GF-D8 (cell line): ENCODE measurements at places on chromosomes 1 and 21.
A peak's percentile ranks its signal among the peaks of the same experiment; 100 is the strongest.

DNA sequence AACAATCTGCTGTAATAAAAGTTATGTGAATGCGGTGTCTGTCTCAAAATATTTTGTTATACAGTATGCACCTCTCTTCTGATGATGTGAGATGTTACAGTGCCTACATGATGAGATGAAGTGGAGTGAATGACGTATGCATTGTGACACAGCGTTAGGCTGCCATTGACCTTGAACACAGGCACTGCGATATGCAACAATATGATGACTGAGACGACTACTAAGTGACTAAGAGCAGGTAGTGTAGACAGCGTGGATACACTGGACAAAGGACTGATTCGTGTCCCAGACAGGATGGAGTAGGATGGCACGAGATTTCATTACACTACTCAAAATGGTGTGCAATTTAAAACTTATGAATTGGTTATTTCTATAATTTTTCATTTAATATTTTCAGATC is 8.4 kb downstream of the SGIP1 start:
- DNase-seq = no peak

DNA sequence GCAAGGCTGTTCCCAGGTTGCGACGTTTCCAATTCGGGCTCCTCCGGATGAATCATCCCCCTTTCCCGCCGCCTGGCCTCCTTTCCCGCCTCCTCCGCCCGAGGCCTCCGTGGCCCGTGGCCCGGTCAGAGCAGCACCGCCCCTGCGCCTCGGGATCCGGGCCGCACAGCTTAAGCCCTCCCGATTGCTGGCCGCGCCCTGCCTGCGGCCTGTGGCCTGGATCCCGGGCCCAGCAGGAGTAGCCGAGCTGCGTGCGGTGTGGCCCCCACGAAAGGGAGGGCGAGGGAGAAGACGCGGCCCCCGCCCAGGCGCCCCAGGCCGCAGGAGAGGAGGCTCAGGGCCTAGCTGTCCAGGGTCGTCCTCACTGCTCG is 1.0 kb downstream of the TMEM200B start:
- DNase-seq = no peak

- DNase-seq = no peak
These were observed 79.4 kb downstream of the CAPZB start for GRCh38 chr1:19405761-19406487.

- no peak for DNase-seq
These were observed 76.4 kb downstream of the TTC3 start for GRCh38 chr21:37149411-37149810.

- DNase-seq = no peak
These were observed 1.9 kb downstream of the SAMD13 start for GRCh38 chr1:84303314-84303830.

DNA sequence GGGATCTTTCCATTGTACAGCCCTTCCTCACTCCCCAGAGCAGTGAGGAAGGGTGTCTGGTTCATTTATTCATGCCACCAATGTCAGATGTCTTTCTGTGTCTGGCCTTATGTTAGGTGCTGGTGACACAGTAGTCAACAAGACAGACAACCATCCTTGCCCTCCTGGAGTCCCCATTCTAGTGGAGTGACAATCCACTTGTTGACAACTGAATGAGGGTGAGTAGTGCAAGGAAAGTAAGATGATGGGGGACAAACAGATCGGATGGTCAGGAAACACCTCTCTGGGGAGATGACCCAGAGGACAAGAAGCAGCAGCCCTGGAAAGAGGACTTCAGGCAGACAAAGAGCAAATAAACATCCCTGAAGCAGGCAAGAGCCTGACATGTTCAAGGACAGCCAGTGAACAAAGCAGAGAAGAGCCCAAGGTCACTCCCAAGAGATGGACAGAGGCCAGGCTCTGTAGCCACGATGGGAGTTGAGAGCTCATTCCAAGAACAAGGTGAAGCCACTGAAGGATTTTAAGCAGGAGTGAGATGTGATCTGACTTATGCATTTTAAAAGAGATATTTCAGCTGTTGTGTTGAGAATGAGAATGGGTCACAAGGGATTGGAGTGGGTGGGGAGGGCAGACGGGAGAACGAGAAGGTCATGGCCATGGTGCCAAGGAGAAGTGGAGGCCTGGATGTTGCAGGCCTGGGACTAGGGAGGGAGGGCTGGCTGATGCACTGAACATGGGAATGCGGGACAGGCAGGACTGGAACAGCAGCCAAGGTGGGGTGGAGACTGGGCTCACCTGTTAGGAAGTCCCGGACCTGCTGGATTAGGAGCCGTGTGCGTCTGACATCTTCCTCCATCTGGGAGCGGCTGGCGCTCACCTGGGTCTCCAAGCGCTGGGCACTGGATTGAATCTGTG is 30.2 kb downstream of the LAMB3 start:
- no peak for DNase-seq

GRCh38 chr1:159763686-159764085 is 17.1 kb upstream of the DUSP23 start:
- DNase-seq = no peak

- DNase-seq = no peak
These were observed 65.2 kb downstream of the GBP6 start for GRCh38 chr1:89429062-89429461.

DNA sequence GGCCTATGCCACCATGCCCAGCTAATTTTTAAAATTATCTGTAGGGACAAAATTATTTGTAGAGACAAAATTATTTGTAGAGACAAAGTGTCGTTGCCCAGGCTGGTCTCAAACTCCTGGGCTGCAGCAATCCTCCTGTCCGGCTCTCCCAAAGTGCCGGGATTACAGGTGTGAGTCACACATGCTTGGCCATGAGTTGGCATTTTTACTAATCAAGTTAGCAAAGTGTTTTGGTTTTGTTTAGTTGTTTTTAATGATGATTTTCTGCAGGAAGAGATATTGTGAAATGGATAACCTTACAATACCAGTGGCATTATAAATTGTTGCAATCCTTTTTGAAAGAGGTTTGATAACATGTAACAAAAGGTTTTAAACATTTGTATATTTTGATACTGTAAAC is 65.3 kb upstream of the MAGI3 start:
- DNase-seq = no peak

- no peak for DNase-seq
These were observed 14.4 kb upstream of the FNBP1L start for GRCh38 chr1:93433407-93433961.

- DNase-seq = no peak
These were observed 511.2 kb downstream of the USP25 start for GRCh38 chr21:16241016-16241415.

- DNase-seq = no peak
These were observed 17.9 kb downstream of the LHX8 start for GRCh38 chr1:75152092-75152491.

DNA sequence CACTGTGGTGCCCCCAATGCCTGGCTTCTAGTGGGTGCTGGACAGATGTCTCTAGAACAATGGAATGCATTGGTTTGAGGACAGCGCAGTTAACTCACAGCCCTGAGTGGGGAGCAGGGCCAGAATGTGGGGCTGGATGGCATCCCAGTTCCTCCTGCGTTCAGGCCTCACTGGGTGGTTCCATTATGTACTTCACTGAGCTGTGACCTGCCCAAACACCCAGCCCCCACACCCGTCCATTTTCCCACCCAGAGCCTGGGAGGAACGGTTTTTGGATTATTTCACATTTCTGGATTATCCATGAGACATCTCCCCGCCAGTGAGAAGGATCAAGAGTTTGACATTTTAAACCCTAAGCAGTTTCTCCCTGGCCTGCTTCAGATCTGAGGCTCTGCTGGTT is 55.3 kb upstream of the WASF2 start:
- no peak for DNase-seq

- DNase-seq = no peak
These were observed 42.1 kb upstream of the ZNF496 start for GRCh38 chr1:247373721-247374141.

- no peak for DNase-seq
These were observed 127.7 kb downstream of the S1PR1 start for GRCh38 chr1:101364370-101365120.

DNA sequence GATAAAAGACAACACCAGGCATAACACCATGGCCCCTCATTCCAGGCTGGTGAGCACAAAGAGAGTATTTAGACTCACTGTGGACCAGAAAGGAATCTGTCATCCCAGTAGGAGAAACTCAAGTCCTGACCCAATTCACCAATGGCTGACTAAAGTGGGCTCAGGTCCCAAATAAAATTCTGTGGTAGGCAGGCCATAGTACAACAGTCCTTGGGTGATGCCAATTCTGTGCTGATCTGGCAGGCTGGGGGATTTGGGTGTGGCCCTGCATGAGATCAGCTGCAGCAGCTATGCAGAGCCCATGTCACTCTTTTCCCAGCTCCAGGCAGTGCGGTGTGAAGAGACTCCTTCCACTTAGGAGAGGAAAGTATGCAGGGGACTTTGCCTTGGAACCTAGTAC is 245.1 kb downstream of the LBR start:
- DNase-seq = no peak

DNA sequence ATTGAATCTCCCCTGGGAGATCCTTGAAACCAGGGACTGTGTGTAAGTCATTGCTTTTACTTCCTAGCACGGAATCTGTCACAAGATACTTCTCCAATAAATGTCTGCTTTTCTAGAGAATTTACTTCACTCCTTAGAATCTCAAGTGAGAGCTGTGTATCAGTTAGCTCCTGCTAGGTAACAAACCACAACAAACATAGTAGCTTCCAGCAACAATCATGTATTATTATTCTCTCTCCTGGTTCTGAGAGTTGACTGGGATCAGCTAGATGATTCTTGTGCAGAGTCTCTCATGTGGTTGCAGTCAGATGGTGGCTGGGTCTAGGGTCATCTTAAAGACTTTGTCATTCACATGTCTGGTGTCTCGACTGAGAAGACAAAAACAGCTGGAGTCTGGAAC is 166.9 kb upstream of the UBE2U start:
- no peak for DNase-seq

GRCh38 chr1:148318123-148318903 is 164.8 kb downstream of the PPIAL4G start:
- peak; percentile 68 for DNase-seq

DNA sequence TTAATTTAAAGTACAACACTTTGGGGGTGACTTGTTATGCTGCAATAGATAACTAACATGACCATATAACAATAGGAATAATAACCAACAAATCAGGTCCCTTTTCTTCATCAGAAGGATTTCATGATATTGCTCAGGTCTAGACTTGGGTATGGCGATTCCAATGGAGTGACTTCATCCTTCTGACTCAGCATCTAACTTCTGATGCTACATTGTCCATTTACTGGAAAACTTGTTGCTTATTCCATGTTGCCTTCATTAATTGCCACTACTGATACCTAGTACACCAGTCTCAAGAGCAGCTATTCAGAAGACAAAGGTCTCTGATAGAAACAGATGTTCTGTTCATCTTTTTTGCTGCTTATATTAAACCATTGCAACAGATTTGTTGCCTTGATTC is 324.3 kb downstream of the TGFB2 start:
- DNase-seq = no peak

DNA sequence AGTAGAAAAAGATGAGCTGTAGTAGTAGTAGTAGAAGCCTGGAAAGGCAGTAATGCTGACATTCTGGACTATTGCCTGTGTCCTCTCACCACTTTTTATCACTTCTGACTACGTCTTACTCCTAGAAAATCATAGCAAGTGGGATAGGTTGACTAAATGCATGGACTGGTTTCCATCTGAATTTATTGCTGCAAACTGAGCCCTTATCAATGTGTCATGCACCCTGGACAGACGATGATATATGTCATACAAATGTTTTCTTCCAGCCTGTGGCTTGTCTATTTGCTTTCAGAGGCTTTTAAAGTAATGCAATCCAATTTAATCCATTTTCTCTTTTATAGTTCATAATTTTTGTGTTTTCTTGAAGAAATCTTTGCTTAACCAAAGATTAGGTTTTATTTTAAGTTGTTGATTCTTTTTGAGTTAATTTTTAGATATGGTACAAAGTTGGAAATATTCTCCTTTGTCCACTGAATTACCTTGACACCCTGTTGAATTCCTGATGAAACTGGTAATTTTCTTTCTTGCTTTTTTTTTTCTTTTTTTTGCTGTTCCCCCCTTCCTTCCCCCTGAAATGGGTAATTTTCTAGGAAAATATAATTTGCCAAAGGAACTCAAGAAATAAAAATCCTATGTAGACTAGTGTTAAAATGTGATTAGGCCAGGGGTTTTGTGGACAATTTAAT is 47.1 kb downstream of the PHACTR4 start:
- no peak for DNase-seq

GRCh38 chr1:226662642-226663326 is 76.3 kb downstream of the ITPKB start:
- DNase-seq = peak; percentile 38

GRCh38 chr1:113928941-113929749 is at the start of gene HIPK1:
TSS of gene HIPK1 (plus strand) at chr1:113929324.
- peak; percentile 73 for DNase-seq

DNA sequence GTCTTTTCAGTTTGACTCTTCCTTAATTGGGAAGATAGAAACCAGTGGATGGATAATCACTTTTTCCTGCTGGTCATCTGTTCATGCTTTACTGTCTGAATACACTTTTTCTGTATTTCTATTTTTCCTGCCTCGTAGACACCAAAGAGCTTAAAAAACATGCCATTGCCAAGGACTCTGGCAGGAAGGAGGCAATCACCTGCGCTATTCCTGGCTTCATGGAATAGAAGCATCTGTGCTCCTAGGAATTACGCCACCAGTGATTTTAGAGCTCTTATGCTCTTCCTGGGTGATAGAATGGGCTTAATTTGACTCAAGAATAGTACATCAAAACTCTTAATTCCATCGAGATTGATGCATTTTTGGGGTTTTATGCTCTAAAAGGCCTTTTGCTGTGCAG is 15.7 kb downstream of the OR2B11 start:
- DNase-seq = no peak

GRCh38 chr1:170662561-170663403 is 1.1 kb upstream of the PRRX1 start:
- no peak for DNase-seq

DNA sequence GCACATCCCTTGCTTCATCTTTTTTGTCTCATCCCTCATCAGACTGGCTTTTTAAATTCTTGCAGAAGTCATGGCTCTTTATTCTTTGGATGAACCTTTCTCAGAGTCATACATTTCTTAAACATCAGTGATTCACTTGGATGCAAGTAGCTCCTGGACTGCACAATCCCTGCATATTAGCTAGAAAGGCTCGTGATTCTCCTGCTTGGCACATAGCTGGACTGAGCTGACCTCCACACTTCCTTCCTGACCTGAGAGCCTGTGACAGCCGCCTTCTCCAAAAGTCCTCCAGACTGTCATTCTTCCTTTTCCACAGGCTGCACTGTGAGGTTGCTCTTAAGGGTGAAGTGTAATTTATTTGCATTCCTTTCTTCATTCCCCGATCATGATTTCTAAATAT is 109.4 kb downstream of the RGL1 start:
- DNase-seq = no peak

- DNase-seq = no peak
These were observed 96.3 kb downstream of the ARHGEF10L start for GRCh38 chr1:17635811-17636210.

GRCh38 chr1:92583821-92584760 is 97.4 kb upstream of the GFI1 start:
- DNase-seq = peak; percentile 98

DNA sequence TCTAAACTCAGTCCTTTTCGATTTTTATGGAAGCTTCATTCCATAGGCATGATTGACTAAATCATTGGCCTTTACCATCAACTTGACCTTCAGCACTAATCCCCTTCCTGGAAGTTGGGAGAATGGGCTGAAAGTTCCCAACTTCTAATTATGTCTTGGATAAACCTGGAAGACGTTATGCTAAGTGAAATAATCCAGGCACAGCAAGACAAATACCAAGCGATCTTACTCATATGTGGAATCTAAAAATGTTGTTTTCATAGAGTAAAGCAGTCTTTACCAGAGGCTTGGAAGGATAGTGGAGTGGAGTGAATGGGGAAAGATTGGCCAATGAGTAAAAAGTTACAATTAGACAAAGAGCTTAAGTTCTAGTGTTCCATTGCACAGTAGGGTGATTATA is 1453.2 kb downstream of the PLA2G4A start:
- no peak for DNase-seq

GRCh38 chr1:110515891-110516290 is 3.1 kb downstream of the KCNA10 start:
- no peak for DNase-seq
